ENCODE measurements at places on chromosomes 11 and 22.

GRCh38 chr22:46079861-46080821 is 70.2 kb upstream of the PPARA start:
- no peak for DNase-seq

DNA sequence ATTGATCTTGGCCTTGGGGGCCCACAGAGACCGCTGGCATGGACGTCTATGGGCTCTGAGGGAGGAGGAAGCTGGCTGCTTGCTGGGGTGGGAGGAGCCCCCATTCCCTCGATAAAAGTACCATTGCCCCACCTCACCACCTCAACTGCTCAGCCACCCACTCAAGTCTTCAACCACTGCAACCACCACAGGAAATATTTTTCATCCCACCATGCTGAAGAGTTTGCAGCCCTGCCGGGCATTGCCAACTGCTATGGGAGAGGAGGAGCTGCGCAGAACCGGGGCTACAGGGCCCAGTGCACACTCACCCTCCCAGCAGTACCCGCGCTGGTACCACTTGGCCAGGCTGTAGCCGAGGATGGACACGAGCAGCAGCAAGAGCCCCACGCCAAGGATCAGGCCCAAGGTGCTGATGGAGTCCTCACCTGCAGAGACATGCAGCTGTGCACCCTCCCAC is 29.2 kb downstream of the IL10RA start:
- DNase-seq: no peak

- DNase-seq: no peak
Observed at GRCh38 chr11:72639502-72640375, 34.5 kb downstream of the PDE2A start.

GRCh38 chr22:38176170-38176741 is 5.4 kb downstream of the PLA2G6 start:
- no peak for DNase-seq

GRCh38 chr22:21632237-21632895 is at the start of gene CCDC116:
Gene CCDC116 (plus strand): TSS chr22:21632760. CDS start chr22:21633182, 422 bp downstream.
- peak; percentile 81 for DNase-seq

DNA sequence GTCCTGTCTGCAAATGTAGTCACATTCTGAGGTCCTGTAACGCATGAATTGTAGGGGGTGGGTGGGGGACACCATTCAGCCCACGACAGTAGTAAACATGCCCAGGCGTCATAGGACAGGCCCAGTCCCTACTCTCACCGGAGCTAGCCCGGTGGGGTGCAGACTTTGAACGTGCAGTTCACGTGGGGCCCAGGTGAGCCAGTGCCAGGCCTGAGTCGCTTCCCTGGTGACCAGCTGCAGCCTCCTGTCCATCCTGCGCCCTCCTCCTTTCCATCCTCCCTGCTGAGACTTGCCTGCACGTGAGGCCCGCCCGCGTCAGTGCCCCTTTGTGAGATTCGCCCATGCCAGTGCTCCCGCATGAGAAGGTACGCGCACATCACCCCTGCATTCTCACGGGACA is 116.8 kb downstream of the WNT7B start:
- no peak for DNase-seq

- DNase-seq: no peak
Observed at GRCh38 chr11:106152824-106153223, 75.4 kb downstream of the AASDHPPT start.

- DNase-seq: peak; percentile 41
Observed at GRCh38 chr11:12272821-12273617, 104.4 kb upstream of the PARVA start.

DNA sequence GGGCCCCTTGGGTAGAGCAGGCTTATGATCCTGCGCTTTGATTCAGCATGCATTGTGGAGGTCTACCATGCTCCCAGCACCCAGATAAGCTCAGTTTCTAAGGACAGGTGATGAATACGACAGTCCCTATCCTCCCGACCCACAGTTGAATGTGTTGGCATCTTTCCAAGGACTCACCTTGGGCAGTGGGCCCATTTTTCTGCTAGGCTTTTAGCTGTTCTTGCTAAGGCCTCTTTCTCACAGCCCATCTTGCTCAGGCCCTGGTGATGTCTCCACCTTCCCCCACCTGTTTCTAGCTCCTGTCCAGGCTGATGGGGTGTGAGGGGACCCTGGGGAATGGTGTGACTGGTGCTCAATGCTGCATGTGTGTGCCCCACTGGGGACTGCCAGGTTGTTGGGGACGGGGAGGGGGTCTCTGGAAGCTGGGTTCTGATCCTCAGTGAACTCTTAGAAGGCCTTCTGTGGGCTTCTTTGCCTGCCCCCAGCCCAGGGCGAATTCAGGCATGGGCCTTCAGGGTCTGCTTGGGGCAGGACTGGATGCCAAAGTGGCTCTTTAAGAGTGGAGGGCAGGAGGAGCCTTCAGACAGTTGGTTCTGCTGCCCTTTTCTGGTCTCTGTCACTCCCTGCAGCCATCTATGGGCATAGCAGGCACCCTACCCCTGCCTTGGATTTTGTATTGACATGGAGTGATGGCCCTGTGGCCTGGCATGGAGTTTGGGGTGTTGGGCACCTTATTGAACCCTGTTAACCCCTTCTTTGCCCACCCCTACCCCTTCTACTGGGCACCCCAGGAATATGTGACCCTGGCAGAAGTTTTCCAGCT is 33.1 kb downstream of the PHLDB1 start:
- no peak for DNase-seq

DNA sequence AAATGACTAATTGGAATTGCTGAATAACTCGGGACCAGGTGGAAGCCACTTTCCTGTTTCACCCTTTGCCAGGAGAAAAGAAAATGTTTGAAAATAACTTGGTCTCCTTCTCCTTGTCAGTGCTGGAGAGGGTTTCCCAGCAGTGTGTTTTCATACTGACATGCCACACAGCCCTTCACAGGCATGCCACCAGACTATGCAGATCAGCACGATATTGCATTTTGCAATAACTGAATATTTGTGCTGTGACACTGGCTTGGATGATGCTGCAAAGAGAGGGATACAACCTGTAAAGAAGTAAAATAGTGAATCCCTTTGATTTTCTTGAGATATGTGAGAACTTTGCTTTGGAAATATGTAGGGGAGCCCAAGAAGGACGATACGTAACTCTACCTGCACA is 200.0 kb upstream of the NAV2 start:
- no peak for DNase-seq

- DNase-seq: no peak
Observed at GRCh38 chr11:20536784-20537183, 62.6 kb upstream of the SLC6A5 start.

DNA sequence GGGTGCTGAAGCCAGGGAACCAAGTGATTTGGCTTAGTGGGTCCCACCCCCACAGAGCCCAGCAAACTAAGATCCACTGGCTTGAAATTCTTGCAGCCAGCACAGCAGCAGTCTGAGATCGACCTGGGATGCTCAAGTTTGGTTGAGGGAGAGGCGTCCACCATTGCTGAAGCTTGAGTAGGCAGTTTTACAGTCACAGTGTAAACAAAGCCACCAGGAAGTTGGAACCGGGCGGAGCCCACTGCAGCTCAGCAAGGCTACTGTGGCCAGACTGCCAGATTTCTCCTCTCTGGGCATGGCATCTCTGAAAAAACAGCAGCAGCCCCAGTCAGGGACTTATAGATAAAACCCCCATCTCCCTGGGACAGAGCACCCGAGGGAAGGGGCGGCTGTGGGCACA is 424.1 kb upstream of the TENM4 start:
- DNase-seq: no peak

GRCh38 chr11:124865902-124866851 is 945 bp downstream of the ROBO3 start:
- no peak for DNase-seq

- no peak for DNase-seq
Observed at GRCh38 chr11:71302534-71302909, 50.1 kb upstream of the SHANK2 start.

- no peak for DNase-seq
Observed at GRCh38 chr11:76673176-76674142, 2.9 kb upstream of the LRRC32 start.

DNA sequence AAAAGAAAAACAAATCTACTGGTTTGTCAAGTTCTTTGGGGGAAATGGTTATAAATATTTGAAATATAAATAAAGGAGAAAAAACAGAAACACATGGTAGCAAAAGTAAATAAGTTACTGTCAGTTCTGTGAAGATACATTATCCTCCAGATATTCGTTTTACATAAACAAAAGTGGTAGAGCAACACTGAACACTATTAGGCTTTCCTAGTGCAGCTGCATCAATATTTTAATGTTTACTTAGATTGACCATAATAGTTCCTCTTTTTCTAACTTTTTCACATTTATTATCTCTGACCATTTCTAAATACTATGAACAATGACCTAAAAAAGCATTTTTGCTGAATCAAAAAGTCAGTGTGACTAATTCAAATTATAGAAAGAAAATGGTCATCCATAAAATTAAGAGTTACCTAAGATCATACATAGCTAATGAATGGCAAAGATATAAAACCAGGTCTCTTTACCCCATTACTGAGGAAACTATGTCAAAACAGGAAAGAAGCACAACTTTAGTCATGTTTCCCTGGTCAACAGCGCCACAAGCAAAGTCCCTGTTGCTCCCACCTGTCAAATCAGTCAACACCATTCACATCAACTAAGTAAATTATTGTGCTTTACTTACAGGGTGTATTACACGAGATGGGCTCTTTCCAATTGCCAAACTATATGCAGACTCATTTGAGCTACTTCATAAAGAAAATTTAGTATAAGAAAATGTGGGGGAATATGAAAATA is 38.5 kb downstream of the SBF2 start:
- no peak for DNase-seq

- DNase-seq: no peak
Observed at GRCh38 chr11:68658661-68659060, 25.7 kb upstream of the GAL start.

GRCh38 chr11:102495161-102496042 is 35.1 kb downstream of the MMP7 start:
- DNase-seq: peak; percentile 86

GRCh38 chr11:106278391-106278790 is 200.9 kb downstream of the AASDHPPT start:
- DNase-seq: no peak

DNA sequence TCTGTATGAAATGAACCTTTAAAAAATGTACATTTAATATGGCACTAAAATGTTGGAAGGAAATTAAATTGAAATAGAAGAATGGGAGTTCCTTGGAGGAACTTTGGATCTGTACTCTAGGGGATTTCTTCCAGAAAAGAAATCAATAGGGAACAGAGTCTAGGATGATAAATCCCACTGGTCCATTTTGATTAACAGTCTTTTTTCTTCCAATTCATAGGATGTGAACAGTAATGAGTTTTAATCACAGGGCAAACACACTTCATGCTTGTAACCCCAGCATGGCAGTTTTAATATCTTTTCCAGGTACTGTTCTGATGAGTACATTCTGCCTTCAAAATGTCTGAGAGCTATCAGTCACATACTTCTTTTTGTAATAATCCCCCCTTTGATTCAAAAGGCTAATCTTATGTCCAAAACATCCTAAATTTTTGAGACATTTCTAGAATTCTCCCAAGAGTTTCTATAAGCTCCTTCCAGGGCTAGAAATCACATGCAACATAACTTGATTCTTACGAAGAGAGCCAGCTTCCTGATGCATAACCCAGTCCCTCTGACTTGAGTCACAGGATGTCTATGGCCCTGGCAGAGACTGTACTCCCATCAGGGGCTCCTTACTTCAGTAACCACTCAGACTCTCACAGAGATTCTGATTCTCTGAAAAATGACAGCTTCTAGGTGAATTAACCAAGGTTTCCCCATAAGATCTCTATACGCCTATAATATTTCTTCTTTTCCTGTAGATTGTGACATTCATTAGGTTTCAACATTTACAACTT is 112.9 kb downstream of the SLC36A4 start:
- DNase-seq: no peak

DNA sequence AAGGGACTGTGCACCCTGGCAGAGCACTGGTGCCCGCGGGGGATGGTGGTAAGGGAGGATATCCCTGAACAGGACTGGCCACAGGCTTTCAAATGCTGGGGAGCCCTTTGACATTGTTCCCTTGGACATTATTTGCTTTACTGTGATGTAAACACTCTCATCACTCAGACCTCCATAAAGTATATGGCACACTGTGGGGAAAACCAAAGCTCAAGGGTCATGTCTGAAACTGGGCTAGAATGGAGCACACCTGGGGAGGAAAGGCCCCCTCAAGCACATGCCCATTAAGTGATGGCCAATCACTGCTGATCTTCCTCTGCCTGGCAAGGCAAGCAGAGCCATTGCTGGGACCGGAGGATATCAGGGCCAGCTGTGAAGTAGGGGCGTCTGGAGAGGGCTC is 60.9 kb upstream of the TENM4 start:
- no peak for DNase-seq

GRCh38 chr11:33687733-33688479 is 12.7 kb downstream of the C11orf91 start:
- DNase-seq: peak; percentile 60

- DNase-seq: peak; percentile 48
Observed at GRCh38 chr11:71420455-71421241, 27.5 kb downstream of the DHCR7 start.

GRCh38 chr11:12303421-12304149 is 73.8 kb upstream of the PARVA start:
- no peak for DNase-seq

DNA sequence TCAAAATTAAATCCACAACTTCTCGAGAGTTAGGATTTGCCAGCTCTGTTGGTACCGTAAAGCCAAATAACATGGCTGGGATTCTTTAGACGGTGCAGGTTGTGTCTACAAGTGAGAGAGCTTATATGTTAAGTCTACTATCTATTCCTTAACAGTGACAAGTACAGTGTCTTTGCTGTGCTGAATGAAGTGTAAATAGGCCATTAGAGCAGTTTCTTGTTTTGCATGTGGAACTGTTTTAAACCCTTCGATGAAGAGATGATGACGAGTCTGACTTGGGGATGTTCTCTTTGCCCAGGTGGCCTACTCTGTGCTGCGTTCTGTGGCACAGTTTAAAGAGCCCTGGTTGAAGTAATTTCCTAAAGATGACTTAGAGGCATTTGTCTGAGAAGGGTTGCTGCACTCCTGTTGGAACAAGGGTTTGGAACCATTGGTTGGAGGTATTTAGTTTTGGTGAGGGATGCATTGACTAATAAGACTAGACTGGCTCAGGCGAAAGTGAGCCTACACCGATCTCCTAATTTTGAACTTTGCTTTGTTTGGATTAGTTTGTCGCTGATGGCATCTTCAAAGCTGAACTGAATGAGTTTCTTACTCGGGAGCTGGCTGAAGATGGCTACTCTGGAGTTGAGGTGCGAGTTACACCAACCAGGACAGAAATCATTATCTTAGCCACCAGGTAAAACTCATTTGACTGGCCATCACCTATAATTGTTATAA is 988 bp downstream of the RPS3 start:
- DNase-seq: peak; percentile 49

Data from HepG2 (cell line).